ENCODE measurements at places on chromosomes 7 and 10. TPM values are rescaled to one million over a fixed set of nuclear protein-coding genes. Genes with fewer than 3 reads are reported as not detected.

- H3K4me1 ChIP-seq, result no peaks in the 10 kb centered on the region
- no peak overlapping the region for H3K4me3 ChIP-seq
Measured at GRCh38 chr10:82171899-82172298, 296.9 kb downstream of the NRG3 start.

- no peak overlapping the region for H3K4me3 ChIP-seq
- H3K4me1 ChIP-seq, result no peaks in the 10 kb centered on the region
- H3K36me3 ChIP-seq, result no peaks in the 10 kb centered on the region
- H3K27ac ChIP-seq, result no peak overlapping the region
Measured at GRCh38 chr10:35257057-35257983, 79.0 kb upstream of the CCNY start.

GRCh38 chr10:74394416-74394969 lies 243.5 kb downstream of the ADK start:
- DNase-seq, result no peak
- peaks cover 5% of the 10 kb centered on the region for H3K4me1 ChIP-seq
- no peak overlapping the region for H3K4me3 ChIP-seq
- H3K36me3 ChIP-seq, result peaks cover 5% of the 10 kb centered on the region

DNA sequence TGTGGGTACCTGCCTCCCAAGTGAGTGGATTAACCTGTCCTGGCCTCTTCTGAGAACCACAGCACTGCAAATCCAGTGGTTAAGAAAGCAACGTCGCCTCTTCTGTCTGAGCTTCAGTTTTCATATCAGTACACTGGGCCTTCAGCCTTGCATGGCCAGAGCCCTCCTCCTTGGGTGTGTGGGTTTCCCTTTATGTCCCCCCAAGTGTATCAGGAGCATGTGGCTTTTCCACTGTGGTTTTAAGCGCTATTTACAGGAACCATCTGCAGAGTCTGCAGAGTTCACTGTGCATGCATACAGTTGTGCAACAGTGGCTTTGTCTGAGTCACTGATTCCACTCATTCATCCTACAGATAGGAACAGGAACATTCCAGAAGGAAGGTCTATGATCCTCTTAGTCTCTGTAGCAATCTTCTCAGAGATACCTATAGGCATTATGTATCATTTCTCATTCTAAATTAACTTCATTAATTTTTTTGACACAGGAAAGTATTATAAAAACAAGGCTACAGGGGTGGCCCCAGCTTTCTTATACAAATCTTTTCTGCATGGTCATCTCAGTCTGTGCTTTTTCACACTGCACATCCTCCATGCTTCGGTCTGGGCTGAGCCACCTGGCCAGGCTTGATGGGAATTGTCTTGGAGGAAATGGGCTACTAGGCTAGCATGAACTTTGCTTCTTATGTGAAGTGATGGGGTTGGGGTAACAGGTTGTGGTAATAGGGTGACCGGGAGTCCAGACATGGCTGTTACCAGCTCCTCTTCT lies 17.1 kb downstream of the MBL2 start:
- no peak overlapping the region for H3K27ac ChIP-seq
- H3K4me3 ChIP-seq, result no peak overlapping the region

DNA sequence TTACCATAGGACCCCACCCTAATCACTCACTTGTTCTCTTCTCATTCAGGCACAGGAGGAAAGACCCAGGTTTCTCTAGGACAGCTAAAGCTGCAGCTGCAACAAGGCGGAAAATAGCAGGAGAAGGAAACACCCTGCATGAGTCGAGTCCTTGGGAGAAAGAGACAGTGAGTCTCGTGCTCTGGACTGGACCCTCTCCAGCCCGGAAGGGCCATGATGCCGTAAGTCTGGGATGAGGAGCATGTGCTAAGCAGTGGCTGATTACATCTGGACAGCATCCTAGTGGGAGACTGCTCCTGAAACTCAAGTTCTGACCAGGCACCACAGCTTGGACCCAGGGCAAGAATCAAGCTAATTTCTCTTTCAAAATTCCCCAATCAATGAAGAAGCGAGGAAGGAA lies 39.4 kb downstream of the FBXW4 start:
- peaks cover 18% of the 10 kb centered on the region for H3K4me1 ChIP-seq
- peaks cover 38% of the 10 kb centered on the region for H3K36me3 ChIP-seq
- peak; percentile 25 for DNase-seq
- no peak overlapping the region for H3K4me3 ChIP-seq
- H3K27ac ChIP-seq, result no peak overlapping the region
- no peaks in the 10 kb centered on the region for H3K27me3 ChIP-seq

DNA sequence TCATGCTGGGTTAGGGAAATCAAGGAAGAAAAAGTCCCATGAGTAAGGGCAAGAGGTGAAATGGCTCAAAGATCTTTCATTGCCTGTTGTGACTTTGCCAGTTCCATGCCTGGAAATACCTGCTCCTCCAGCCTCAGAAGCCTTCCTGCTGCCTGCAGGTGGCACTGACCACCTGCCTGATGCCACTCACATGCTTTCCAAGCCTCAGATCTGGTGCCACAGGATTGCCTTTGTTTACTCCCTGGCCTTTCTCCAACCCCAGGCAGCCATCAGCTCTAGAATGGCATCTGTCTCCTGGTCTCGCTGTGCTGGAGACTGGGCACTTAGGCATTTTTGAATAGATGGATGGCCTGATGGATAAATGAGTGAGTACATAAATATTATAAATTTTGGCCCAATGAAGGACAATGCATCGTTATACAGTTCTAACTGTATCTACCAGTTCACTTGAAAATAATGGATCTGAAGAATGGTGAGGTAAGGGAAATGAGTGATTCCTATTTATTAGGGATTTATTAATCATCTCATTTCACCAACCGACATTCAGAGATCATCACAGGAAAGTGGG lies 657.2 kb downstream of the INHBA start:
- H3K36me3 ChIP-seq, result no peaks in the 10 kb centered on the region
- H3K4me3 ChIP-seq, result no peak overlapping the region
- H3K4me1 ChIP-seq, result peaks cover 32% of the 10 kb centered on the region
- H3K27me3 ChIP-seq, result no peaks in the 10 kb centered on the region

DNA sequence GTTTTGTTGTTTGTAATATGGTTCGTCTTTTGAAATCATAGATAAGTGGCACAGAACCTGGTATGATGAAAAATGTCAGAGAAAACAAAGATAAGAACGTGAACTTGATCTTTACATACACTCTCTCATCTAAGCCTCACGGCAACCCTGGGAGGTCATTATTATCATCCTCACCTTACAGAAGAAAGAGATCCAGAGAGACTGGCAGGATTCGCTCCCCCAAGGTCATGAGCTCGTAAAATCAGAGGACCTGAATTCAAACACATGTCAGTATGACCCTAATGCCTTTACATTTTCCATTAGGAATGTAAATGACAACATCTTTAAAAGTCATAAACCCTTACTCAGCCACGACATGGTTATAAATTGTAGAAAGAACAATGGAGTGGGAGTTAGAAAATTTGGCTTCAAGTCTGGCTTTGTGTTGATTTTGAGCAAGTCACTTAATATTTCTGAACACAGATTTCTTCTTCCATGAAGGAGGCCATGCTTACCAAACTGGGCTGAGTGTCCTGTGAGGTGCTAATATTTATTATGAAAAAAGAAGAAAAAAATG lies 35.9 kb downstream of the HIPK2 start:
- H3K4me1 ChIP-seq, result peaks cover 100% of the 10 kb centered on the region
- no peaks in the 10 kb centered on the region for H3K36me3 ChIP-seq
- no peak for DNase-seq
- H3K27ac ChIP-seq, result peak overlapping the region; percentile 91
- H3K4me3 ChIP-seq, result no peak overlapping the region

DNA sequence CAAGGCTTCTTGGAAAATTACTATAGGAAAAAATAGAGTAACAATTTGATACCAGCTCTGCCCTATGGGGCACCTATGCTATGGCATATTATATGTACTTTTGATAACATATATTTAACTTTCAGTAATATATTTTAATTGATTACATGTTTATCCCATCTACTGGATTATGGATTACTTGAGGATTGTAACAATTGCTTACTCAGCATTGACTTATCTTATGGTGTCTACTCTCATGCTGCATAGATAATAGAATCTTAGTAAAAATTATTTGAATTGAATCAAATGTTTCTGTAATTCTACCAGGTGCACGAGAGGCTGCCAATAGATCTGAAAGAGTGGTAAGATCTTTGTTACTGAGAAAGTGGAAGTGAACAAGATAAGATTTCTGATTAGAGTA lies 57.8 kb upstream of the CALCR start:
- no peak overlapping the region for H3K27ac ChIP-seq
- H3K4me1 ChIP-seq, result no peaks in the 10 kb centered on the region
- no peaks in the 10 kb centered on the region for H3K27me3 ChIP-seq

The ZNF239 gene
- 1.5 TPM for total RNA-seq

- H3K4me3 ChIP-seq, result no peak overlapping the region
- H3K36me3 ChIP-seq, result no peaks in the 10 kb centered on the region
- H3K27ac ChIP-seq, result no peak overlapping the region
- H3K4me1 ChIP-seq, result no peaks in the 10 kb centered on the region
- peak; percentile 7 for DNase-seq
- H3K27me3 ChIP-seq, result peaks cover 70% of the 10 kb centered on the region
Measured at GRCh38 chr10:132865171-132865631, 77.2 kb downstream of the CFAP46 start.

GRCh38 chr10:28382525-28383269 lies 79.8 kb upstream of the MPP7 start:
- no peaks in the 10 kb centered on the region for H3K4me1 ChIP-seq
- DNase-seq, result no peak
- no peaks in the 10 kb centered on the region for H3K36me3 ChIP-seq
- H3K27me3 ChIP-seq, result peaks cover 13% of the 10 kb centered on the region
- H3K27ac ChIP-seq, result no peak overlapping the region

DNA sequence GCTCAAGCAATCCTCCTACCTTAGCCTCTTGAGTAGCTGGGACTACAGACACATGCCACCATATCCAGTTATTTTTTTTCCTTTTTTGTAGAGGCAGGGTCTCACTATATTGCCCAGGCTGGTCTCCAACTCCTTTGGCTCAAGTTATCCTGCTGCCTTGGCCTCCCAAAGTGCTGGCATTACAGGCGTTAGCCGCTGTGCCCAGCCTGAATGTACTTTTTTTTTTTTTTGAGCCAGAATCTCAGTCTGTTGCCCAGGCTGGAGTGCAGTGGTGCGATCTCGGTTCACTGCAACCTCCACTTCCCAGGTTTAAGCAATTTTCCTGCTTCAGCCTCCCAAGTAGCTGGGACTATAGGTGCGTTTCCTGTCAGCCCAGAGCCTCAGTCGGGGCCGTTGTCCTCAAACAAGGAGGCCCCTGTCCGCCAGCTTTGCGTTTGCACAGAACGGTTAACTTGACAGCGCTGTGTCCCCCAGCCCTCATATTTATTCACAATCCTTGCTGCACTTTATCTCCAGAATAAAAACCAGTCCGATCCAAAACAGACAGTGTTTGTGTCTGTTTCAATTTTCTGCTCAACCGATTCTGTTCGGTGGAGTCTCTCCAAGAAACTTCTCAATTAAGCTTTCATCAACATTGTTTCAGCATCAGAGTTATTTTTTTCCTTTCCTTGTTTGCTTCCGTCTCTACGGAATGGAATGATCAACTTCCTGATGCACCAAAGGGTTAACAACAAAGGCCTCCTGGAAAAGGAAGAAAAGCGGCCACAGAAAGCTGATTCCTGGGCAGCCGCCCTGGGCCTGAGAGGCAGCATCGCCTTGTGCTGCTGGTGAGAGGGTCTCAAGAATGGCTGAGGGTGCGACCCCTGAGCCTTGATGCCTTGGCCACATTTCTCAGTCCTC lies 64.5 kb downstream of the PDIA4 start:
- DNase-seq, result no peak
- peak overlapping the region; percentile 84 for H3K27ac ChIP-seq
- peaks cover 32% of the 10 kb centered on the region for H3K4me1 ChIP-seq

Measured in left ventricle myocardium inferior (tissue), 1 donor.